Activated T-cell treated with anti-CD3 and anti-CD28 coated beads, Interleukin-2, amount 50 U/mL, for 1 hour (primary cell): ENCODE measurements at places on chromosomes 13 and 19.

GRCh38 chr19:23855676-23856075, 59.0 kb upstream of the ZNF726 start:
- DNase-seq: no peak

DNA sequence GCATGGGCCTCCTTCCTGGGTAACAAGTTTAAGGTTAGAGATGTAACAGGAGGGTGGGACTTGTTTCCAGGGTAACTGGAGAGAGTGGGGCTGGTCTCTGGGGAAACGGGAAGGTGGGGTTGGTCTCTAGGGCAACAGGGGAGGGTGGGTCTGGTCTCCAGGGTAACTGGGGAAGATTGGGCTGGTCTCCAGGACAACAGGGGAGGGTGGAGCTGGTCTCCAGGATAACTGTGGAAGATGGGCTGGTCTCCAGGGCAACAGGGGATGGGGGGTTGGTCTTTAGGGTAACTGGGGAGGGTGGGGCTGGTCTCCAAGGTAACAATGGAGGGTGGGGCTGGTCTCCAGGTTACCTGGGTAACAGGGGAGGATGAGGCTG, 36.5 kb downstream of the SPTBN4 start:
- DNase-seq: no peak

DNA sequence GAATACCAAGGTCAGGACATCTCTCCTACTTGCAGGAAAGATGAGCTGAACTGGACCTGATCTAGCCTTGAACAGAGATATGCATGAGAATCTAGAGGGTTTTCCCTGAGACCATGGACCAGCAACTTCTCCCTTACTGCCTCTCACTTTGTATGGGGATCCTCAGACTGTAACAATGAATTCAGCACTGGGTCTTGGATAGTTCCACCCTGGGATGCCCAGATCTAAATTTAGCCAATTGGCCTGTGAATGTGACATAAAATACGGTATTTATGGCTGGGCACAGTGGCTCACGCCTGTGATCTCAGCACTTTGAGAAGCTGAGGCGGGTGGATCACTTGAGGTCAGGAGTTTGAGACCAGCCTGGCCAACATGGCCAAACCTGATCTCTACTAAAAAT, 15.3 kb upstream of the LILRA2 start:
- no peak for DNase-seq

DNA sequence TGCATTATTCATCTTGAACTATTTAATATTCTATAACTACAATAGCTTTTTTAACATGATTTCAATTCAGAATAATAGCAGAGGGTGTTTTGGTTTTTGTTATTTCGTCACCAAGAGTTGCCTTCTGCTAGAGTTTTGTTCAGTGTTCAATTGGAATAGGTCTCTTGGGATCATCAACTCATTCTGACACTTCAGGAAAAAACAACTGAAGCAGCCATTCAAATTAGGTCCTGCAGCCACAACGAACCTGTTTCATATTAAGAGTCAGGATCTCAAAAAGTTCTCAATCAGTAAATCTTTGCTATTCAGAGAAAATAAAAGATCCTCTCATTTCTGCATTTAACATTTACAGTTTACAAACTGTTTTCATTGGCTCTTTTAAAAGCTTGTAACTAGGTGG, 2.4 kb upstream of the CHAMP1 start:
- DNase-seq: no peak

GRCh38 chr13:57636816-57637215, 5.3 kb downstream of the PCDH17 start:
- no peak for DNase-seq

DNA sequence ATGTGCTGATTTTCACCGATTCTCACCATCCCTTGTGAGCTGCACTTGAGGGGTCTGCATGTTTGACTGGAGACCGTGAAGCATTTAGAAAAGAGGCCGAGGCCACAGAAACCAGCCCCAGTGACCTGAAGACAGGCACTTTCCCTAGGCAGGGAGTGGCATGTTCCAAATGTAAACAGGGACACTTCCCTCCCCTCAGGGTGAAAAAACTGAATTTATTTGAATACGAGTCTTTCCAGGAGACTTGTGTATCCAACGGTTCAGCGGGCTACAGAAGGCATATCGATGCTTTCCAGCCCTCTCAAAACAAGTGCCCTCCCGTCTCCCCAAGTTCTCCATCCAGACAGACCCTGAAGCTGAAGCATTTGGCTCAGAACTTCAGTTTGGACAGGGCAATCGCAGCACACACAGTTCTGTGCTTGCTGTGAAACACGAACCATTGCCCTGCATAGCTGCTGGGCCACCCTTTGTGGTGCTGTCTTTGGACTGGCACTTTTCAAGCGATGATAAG, 106.1 kb downstream of the ZIC5 start:
- DNase-seq: no peak

DNA sequence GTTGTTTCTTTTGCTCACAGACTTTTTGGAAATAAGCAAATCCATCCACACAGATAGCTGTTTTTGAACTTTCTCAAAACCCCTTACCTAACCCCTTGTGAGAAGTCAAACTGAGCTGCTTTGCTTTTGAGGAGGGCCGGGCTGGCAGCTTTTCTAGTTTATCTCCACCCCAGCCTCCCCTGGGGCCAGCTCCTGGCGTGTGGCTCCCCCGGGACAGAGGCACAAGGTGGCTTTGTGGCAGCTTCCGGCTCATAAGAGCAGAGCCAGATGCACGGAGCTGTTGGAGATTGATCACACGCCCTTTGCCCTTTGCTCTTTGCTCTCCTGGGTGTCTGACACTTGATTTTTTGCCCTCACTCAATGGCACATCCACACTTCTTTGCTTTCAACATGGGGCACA, 24.9 kb upstream of the RNF113B start:
- DNase-seq: no peak

- DNase-seq: no peak
These were observed 13.1 kb upstream of the MZF1 start for GRCh38 chr19:58586133-58586765.

- DNase-seq: no peak
These were observed 1092.3 kb downstream of the EFNB2 start for GRCh38 chr13:105442949-105443699.

- DNase-seq: no peak
These were observed 1.9 kb downstream of the GPR18 start for GRCh38 chr13:99256283-99256682.

GRCh38 chr19:35596366-35596999, 10.5 kb downstream of the PMIS2 start:
- DNase-seq: no peak

GRCh38 chr13:30222254-30222653, 85.1 kb downstream of the KATNAL1 start:
- DNase-seq: no peak
